ENCODE measurements at places on chromosomes 11 and 22.
A peak's percentile ranks its signal among the peaks of the same experiment; 100 is the strongest.

DNA sequence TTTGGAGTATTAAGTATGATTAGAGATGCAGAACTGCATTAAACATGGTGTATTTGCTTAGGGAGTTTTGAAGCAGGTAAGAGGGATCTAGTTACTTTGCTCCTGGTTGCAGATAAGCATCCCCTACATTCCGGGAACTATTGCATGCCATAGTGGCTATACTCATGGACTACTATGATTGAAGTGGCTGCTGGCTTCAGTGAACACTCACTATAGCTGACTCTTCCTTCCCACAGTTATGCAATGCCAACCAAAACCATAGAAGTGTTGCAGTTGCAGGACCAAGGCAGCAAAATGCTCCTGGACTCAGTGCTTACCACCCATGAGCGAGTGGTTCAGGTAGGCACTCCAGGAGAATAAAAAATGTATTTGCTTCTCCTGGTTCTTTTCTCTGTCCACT, 17.0 kb downstream of the COA4 start:
- no peak for DNase-seq

DNA sequence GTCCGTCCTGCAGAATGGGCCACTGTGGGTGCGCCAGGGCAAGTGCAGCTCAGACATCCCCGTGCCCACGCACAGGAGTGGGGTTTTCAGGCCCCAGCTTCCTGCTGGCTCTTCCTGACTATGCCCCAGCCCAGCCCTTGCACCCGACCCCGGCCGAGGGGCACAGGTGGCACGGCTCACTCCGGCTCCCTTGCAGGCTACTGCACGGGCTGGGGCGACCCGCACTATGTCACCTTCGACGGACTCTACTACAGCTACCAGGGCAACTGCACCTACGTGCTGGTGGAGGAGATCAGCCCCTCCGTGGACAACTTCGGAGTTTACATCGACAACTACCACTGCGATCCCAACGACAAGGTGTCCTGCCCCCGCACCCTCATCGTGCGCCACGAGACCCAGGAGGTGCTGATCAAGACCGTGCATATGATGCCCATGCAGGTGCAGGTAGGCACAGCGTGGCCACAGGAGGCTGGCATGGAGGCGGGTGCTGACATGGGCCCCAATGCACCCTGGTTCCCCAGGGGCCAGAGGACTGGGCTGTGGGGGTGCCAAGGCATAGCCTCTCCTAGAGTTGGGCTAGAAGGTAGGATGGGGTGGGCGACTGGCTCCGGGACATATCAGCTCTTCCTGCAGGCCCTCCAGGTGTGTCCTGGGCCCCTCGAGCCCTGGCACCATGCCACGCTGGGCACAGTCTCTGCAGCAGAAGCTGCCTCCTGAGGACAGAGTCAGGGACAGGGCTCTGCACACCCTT, 27.7 kb downstream of the MUC2 start:
- no peak for DNase-seq

GRCh38 chr22:25069758-25070481, 117.4 kb downstream of the KIAA1671 start:
- DNase-seq: peak; percentile 39

GRCh38 chr11:68257477-68258362, 14.1 kb downstream of the C11orf24 start:
- peak; percentile 90 for DNase-seq
